ENCODE measurements at places on chromosomes 2 and 18.

- no peak for DNase-seq
Observed at GRCh38 chr2:231927566-231927890, 1.3 kb upstream of the NPPC start.

DNA sequence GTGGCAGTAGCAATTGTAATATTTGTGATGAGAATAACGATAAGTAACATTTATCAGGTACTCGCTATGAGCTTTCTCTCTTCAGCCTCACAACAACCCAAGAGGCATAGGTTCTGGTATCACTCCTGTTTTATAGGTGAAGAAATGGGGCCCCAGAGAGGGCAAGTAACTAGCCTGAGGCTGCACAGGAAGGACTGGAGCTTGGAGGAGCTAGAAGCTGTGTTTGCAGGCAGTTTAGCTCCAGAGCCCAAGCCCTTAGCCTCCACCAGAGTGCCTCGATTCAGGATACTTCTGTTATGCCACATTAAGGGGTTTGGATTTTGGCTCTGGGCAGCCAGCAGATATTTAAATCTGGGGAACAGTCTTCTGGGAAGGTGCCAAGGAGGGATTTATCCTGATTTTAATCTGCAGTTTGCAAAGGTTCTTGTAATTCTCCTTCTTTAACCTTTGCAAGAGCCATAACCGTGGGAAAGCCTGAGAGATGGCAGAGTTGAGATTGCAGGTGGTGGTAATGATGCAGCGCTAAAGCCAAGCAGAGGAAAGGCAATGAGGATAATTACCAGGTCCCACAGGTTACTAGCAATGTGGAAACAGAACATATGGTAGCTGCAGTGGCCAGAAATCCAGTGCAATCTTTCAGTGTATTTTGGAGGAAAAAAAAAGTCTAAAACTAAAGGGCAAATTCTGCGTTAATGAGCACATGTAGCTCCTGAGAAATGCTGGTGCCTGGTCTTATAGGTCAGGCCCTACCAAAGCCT is 9.1 kb downstream of the MOCOS start:
- no peak for DNase-seq

- DNase-seq = no peak
Observed at GRCh38 chr18:24949908-24950307, 402.1 kb downstream of the ZNF521 start.

- DNase-seq = no peak
Observed at GRCh38 chr2:24762518-24762917, 30.7 kb downstream of the PTRHD1 start.

- DNase-seq = no peak
Observed at GRCh38 chr2:6864923-6865345, 773 bp downstream of the CMPK2 start.

- no peak for DNase-seq
Observed at GRCh38 chr2:209662021-209662420, 109.6 kb upstream of the UNC80 start.

DNA sequence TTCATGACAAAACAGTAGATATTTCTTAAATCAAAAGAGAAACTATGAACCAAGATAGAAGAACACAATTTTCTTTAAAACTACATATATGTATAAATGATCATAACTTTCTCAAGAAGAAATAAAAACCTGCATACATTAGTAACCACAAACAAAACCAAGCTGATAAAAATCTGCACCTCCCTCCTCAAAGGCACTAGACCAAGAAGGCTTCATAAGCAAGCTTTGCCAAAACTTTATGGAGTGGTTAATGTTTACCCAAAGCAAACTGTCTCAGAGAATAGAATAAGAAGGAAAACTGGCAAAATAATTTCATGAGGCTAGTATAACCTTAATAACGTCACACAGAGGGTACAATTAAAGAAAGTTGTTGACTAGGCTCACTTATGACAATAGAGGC is 138.3 kb downstream of the ZBTB7C start:
- DNase-seq = no peak

DNA sequence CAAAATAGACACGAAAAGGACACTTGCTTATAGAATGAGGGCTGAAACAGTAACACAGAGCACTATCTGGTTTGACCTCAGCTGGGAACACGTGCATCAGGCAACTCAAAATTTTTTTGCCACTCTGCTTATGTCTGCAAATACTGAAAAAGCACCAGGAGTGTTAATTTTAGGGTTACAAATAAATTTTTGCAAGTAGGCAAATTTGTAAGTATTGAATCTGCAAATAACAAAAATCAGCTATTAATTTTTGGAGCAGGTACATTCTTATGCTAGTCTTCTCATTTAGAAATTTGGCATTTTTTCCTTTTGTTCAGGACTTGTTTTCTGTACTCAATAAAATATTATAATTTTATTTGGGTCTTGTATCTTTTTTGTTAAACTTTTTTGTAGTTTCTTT is 29.7 kb downstream of the DYTN start:
- no peak for DNase-seq
